ENCODE measurements at places on chromosomes 4 and X. TPM values are rescaled to one million over a fixed set of nuclear protein-coding genes. Genes with fewer than 3 reads are reported as not detected.

DNA sequence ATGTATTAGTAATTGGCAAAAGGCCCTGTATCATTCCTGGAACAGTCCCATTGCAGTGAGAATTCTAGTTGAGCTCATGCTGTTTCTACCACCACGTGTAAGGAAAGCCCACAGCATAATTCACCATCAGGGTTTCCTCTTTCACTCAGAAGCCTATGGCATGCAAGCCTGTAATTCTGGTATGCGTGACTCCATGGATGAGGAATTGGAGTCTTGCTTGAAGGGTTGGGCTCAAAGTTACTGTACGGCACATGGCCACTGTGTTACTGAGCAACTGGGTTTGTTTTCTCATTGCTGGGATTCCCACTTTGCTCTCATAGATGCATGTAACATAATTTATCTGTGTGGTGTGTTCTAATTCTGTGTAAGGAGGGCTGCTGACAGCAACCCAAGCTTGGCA, 132.3 kb upstream of the NR3C2 start:
- DNase-seq: no peak

DNA sequence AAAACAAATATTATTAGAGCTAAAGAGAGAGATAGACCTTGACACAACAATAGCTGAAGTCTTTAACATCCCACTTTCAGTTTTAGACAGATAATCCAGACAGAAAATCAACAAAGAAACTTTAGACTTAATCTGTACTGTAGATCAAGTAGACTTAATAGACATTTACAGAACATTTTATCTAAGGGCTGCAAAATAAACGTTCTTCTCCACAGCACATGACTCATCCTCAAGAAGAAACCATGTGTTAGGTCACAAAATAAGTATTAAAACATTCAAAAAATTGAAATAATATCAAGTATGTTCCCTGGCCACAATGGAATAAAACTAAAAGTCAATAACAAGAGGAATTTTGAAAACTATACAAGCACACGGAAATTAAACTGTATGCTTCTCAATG, 1510.3 kb upstream of the PCDH10 start:
- DNase-seq: no peak

DNA sequence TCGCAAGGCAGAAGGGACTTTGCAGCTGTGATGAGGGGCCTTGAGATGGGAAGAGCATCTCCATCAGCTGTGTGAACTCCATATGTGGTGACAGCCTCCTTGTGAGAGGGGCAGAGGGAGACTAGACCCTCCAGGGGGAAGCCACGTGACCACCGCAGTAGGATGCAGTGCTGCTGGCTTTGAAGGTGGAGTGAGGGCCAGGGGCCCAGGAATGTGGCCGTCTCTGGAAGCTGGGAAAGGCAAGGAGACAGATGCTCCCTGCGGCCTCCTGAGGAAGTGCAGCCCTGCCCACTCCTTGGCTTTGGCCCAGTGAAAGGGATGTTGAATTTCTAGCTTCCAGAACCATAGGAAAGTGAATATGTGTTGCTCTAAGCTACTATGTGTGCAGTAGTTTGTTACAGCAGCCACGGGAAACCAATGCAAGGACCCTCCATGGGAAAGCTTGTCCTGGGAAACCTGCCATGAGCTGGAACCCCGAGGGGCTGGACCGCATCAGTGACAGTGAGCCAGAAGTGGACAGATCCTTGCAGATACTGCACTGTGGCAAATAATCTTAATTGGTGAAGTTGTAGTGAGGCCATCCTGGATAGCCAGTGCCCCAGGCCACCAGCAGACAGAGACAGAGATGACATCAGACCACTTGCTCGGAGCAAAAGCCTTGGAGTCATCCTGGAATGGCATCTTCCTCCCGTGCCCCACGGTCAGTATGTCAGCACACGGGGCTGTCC, 35.4 kb upstream of the SORCS2 start:
- no peak for DNase-seq

DNA sequence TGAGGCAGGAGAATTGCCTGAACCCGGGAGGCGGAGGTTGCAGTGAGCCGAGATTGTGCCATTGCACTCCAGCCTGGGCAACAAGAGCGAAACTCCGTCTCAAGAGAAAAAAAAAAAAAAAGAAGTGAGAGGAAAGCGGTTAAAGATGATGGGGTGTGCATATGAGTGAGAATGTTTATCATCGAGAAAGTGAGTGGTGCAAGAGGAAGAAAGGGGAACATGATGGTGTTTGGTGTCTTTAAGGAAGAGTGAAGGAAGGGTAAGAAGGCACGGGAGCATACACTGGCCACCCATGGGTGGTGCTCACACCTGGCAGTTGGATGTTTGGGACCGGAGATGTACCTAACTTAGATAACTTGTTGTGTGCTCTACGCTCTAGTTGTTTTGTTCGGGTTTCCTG, 62.2 kb downstream of the STOX2 start:
- no peak for DNase-seq

- DNase-seq: no peak
Measured at GRCh38 chr4:70518716-70519115, 347 bp downstream of the AMTN start.

AFM gene
- polyA plus RNA-seq: not detected
